ENCODE measurements at places on chromosomes 2 and 18. TPM values are rescaled to one million over a fixed set of nuclear protein-coding genes. Genes with fewer than 3 reads are reported as not detected.
A peak's percentile ranks its signal among the peaks of the same experiment; 100 is the strongest.

Gene SCYGR4
- not detected for total RNA-seq

Gene CROCC2
- total RNA-seq = 1.8 TPM

Gene PIEZO2
- 1.8 TPM for total RNA-seq

Gene PTH2R
- total RNA-seq = not detected

- no peak for DNase-seq
- H3K27me3 ChIP-seq = no peaks in the 10 kb centered on the region
- no peaks in the 10 kb centered on the region for H3K4me1 ChIP-seq
- no peak overlapping the region for H3K4me3 ChIP-seq
These were observed 38.6 kb upstream of the GPAT2 start for GRCh38 chr2:96073170-96073775.

GRCh38 chr2:135009339-135009738, 37.9 kb downstream of the MAP3K19 start:
- H3K4me3 ChIP-seq = no peak overlapping the region
- no peaks in the 10 kb centered on the region for H3K36me3 ChIP-seq
- no peak overlapping the region for H3K27ac ChIP-seq
- no peaks in the 10 kb centered on the region for H3K27me3 ChIP-seq

DNA sequence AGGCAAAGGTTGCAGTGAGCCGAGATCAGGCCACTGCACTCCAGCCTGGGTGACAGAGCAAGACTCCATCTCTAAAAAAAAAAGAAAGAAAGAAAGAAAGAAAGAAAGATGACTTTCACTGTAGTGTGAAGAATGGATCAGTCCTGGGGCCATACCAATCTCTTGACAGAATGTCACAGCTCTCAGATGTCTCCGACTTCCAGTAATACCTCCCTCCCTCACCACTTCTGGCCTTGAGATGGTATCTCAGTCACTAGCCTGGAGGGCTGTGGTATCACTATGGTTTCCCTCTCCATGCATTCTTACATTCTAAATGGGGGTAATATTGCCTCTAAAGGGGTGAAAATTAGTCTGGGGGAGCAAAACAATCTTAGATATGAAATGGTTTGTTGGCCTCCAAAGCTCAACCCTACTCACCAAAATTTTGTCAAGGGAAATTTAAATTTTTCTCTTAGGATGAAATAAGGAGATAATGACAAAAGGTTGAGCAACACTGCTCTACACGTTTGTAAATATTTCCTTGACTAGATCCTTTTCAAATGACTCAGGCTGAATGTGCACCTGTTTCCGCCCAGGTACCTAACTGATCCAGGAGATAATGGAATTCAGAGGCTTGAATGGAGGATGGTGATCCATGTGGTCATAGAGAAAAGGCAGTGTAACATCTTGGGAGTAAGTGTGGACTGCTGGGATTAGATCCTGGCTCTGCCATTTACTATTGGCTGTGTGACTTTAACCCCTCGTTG, 19.9 kb upstream of the SPRED2 start:
- no peaks in the 10 kb centered on the region for H3K4me1 ChIP-seq
- H3K27ac ChIP-seq = no peak overlapping the region
- H3K4me3 ChIP-seq = no peak overlapping the region
- DNase-seq = no peak
- no peaks in the 10 kb centered on the region for H3K36me3 ChIP-seq

- no peaks in the 10 kb centered on the region for H3K27me3 ChIP-seq
- H3K4me3 ChIP-seq = no peak overlapping the region
- no peaks in the 10 kb centered on the region for H3K36me3 ChIP-seq
- no peak for DNase-seq
- H3K27ac ChIP-seq = peak overlapping the region; percentile 35
These were observed 502.9 kb upstream of the ZEB2 start for GRCh38 chr2:145022666-145023333.

DNA sequence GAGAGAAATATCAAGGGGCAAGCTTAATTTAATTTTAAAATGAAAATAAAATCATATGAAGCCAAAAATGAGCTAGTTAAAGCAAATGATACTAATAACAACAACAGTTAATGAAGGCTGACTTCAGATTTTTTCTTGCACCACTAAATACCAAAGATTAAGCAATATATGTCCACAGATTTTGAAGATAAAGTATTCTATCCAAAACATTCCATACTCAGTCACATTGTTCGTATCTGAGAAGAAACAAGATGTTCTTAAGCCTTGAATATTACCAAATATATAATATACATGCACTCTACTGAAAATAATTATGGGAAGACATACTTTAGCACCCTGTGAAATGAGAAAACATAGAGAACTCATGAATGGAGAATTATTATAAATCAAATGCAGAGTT, 593.3 kb upstream of the SYT4 start:
- H3K27me3 ChIP-seq = no peaks in the 10 kb centered on the region
- H3K27ac ChIP-seq = no peak overlapping the region
- no peak for DNase-seq
- H3K4me1 ChIP-seq = no peaks in the 10 kb centered on the region
- no peaks in the 10 kb centered on the region for H3K36me3 ChIP-seq

DNA sequence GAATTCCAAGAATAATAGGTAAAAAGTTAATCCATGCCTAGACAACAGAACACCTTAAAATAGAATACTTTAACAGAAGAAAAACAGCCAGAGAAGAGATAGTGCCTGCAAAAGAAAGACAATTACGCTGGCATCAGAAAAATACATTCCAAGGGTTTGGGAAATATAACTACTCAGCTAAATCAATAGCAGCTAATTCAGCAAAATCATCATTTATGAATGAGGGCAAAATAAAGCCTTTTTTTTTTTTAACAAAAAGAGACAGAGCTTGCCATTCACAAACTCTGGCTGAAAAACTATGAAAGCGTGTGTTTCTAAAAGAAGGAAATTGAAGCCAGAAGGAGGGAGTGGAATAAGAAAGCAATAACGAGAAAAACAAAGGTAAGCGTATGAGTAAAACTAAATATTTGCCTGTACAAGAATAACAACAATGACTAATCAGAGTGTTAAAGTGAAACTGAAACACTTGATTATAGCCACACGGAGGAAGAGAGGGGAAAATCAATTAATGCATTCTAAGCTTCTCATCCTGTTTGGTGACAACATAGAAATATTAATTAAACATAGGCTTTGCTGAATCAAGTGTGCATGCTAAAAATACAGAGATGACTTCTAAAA, 90.2 kb downstream of the EHD3 start:
- no peaks in the 10 kb centered on the region for H3K36me3 ChIP-seq
- no peaks in the 10 kb centered on the region for H3K27me3 ChIP-seq
- no peaks in the 10 kb centered on the region for H3K4me1 ChIP-seq
- DNase-seq = no peak
- H3K4me3 ChIP-seq = no peak overlapping the region

- H3K27me3 ChIP-seq = no peaks in the 10 kb centered on the region
- no peak overlapping the region for H3K4me3 ChIP-seq
- no peak for DNase-seq
- H3K4me1 ChIP-seq = no peaks in the 10 kb centered on the region
These were observed 103.6 kb upstream of the PGAP1 start for GRCh38 chr2:197030090-197030489.

DNA sequence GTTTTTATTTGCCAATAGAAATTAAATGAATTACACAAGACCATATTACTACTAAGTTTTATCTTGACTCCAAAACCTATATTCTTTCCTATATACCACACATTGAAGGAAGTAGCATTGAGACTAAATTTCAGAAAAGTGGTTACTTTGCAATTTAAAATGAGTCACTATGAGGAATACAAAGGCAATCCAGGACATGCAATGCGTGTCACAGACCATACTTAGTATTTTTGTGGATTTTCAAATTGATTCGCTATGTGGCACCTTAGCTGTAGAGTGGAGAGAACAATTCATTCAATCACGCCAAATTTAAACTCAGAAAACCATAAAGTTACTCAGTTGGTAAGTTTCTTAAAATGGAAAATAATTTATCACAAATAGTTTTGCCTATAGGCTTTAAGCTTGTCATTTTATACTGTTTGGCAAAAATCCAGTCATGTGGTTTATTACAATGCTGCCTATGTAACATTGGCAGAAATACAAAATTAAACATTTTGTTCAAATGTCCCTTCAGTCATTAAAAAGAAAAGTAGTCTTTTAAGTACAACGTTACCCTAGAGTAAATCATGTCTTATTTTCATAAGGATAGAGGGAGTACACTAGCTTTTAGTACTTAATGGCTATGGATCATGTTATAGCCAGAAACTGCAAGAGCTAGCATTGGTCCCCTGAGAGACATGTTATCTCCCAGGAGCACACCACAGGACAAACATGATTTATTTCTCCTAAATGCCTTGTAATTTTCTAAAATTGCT, 222.8 kb upstream of the CDH7 start:
- no peaks in the 10 kb centered on the region for H3K27me3 ChIP-seq
- H3K27ac ChIP-seq = no peak overlapping the region
- DNase-seq = no peak
- no peak overlapping the region for H3K4me3 ChIP-seq
- H3K4me1 ChIP-seq = no peaks in the 10 kb centered on the region

- no peak overlapping the region for H3K4me3 ChIP-seq
- no peaks in the 10 kb centered on the region for H3K36me3 ChIP-seq
- DNase-seq = no peak
- H3K27ac ChIP-seq = no peak overlapping the region
These were observed 212.5 kb upstream of the HAAO start for GRCh38 chr2:43004879-43005244.

DNA sequence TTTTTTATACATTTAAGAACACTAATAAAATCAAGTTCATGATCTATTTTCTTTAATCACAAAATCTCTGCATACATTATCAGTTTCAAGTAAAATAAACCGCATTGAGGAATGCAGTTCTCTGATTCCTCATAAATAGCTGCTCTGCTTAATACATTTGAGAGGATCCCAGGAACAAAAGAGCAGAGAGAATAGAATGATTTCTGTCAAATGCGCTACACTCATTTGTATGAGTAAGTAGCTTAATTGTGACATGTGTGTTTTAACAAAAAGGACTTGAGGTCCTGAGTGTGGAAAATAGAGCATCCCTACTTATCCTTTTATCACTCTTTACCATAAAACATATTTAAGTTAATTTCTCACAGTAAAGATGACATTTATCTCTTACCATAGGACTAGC, 134.0 kb downstream of the PID1 start:
- H3K36me3 ChIP-seq = no peaks in the 10 kb centered on the region
- no peak for DNase-seq
- no peaks in the 10 kb centered on the region for H3K27me3 ChIP-seq
- H3K27ac ChIP-seq = no peak overlapping the region
- H3K4me1 ChIP-seq = no peaks in the 10 kb centered on the region

DNA sequence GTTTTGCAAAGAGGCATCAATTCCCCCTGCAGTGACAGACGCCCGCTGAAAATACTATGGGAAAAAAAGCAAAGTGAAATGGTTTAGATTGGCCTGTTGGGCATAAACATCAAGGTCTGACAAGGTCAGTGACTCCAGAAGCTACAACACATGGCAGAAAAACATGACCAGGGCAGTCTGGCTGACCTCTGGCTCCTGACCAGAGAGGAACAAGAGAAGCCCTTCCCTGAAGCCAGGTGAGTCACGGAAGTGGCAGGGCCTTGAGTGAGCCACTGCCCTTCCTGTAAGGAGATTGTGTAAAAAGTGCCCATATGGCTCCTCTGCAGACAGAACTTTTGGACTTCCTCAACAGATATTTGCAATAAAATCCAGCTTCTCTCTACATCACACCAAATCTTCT, 72.0 kb downstream of the DNER start:
- H3K4me3 ChIP-seq = no peak overlapping the region
- no peaks in the 10 kb centered on the region for H3K4me1 ChIP-seq
- no peak overlapping the region for H3K27ac ChIP-seq
- no peaks in the 10 kb centered on the region for H3K27me3 ChIP-seq
- no peaks in the 10 kb centered on the region for H3K36me3 ChIP-seq

DNA sequence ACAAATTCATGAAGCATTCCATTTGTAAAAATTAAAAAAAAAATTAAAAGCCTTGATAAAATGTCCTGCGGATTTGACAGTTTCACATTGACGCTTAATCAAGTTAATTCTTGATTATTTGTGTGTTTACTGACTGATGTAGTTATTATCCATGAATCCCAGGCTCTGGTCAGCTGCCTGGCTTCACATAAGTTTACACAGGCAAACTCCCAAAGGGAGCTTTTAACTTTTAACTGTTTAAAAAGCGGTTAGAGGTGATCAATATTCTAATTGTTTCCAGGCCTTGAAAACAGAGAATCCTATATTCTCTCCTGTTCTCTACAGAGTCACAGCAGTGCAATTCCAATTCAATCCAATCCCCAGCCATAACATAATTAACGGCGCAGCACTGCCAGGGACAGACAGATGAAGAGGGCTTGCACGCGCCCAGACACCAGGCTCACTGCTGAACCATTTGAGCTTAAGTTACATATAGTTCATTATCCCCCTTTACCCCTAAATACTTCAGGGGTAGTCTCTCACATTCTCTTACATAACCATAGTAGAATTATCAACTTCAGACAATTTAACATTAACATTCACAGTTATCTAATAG, 47.5 kb downstream of the ATP8B1 start:
- H3K4me1 ChIP-seq = no peaks in the 10 kb centered on the region
- no peak overlapping the region for H3K4me3 ChIP-seq
- H3K27me3 ChIP-seq = no peaks in the 10 kb centered on the region
- H3K27ac ChIP-seq = no peak overlapping the region

GRCh38 chr2:190599073-190599472, 49.8 kb upstream of the NAB1 start:
- no peak overlapping the region for H3K4me3 ChIP-seq
- no peak overlapping the region for H3K27ac ChIP-seq
- H3K4me1 ChIP-seq = no peaks in the 10 kb centered on the region
- H3K27me3 ChIP-seq = no peaks in the 10 kb centered on the region
- no peaks in the 10 kb centered on the region for H3K36me3 ChIP-seq

- no peak overlapping the region for H3K4me3 ChIP-seq
- DNase-seq = no peak
- H3K27ac ChIP-seq = no peak overlapping the region
These were observed 118.9 kb downstream of the SPOPL start for GRCh38 chr2:138620431-138620830.

GRCh38 chr2:64350996-64351395, 103.0 kb upstream of the LGALSL start:
- H3K27me3 ChIP-seq = no peaks in the 10 kb centered on the region
- no peak overlapping the region for H3K4me3 ChIP-seq
- no peaks in the 10 kb centered on the region for H3K4me1 ChIP-seq
- DNase-seq = no peak
- no peaks in the 10 kb centered on the region for H3K36me3 ChIP-seq
- H3K27ac ChIP-seq = no peak overlapping the region

- no peaks in the 10 kb centered on the region for H3K4me1 ChIP-seq
- H3K27me3 ChIP-seq = no peaks in the 10 kb centered on the region
- H3K4me3 ChIP-seq = no peak overlapping the region
- H3K36me3 ChIP-seq = no peaks in the 10 kb centered on the region
- no peak overlapping the region for H3K27ac ChIP-seq
These were observed 214.3 kb downstream of the FAM210A start for GRCh38 chr18:13511961-13512577.

- H3K27me3 ChIP-seq = no peaks in the 10 kb centered on the region
- no peak for DNase-seq
- no peak overlapping the region for H3K27ac ChIP-seq
- H3K4me1 ChIP-seq = no peaks in the 10 kb centered on the region
- no peak overlapping the region for H3K4me3 ChIP-seq
These were observed 129.4 kb upstream of the SP3 start for GRCh38 chr2:174094542-174094941.

GRCh38 chr2:70789304-70790135, 923 bp downstream of the FIGLA start:
- no peak overlapping the region for H3K4me3 ChIP-seq
- H3K27ac ChIP-seq = no peak overlapping the region
- H3K4me1 ChIP-seq = peaks cover 8% of the 10 kb centered on the region

All from uterus (tissue), 4 donors.